CD8-positive, alpha-beta T cell (primary cell): ENCODE measurements at places on chromosomes 1 and 21.
A peak's percentile ranks its signal among the peaks of the same experiment; 100 is the strongest.

GRCh38 chr21:43196826-43197225, 28.0 kb downstream of the CRYAA start:
- peak; percentile 27 for DNase-seq

- DNase-seq, result no peak
Observed at GRCh38 chr1:24917327-24918074, 12.6 kb downstream of the RUNX3 start.

DNA sequence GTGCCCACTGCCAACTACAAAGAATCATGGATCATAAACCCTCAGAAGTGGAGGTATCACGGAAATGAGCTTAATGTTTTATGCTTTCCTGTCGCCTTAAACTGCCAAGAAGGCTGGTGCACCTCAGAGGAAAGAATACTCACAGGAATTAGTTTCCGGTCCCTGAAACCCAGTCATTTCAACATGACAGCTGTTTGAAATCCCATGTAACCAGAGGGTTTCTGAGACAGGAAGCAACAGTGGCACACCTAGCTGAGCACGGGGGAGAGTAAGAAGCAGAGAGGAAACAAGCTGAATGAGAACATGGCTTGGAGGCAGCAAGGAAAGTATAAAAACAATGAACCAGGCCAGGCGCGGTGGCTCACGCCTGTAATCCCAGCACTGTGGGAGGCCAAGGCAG, 3.9 kb downstream of the JAK1 start:
- peak; percentile 47 for DNase-seq

DNA sequence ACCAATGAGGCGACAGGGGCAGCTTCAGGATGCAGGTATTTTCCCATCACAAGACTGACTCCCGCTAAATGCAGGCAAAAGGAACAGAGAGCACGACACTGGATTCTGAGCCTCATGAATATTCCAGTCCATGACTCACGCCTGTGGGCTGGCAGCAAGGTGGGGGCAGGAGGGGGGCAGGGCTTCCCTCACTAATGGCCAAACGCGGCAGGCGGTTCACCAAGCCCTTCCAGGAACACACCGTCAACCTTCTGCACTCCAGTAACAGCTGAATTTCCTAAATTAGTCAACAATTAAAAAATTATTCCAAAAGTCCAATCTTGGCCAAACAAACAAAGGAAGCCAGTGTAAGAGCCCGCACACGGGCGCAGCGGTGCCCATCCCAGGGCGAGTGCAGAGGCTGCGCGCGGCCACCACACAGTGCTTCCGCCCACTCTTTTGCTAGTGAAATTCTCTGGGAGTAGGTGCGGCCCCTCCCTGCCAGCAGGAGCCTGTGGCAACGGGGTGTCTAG, 12.5 kb upstream of the GPR153 start:
- no peak for DNase-seq

DNA sequence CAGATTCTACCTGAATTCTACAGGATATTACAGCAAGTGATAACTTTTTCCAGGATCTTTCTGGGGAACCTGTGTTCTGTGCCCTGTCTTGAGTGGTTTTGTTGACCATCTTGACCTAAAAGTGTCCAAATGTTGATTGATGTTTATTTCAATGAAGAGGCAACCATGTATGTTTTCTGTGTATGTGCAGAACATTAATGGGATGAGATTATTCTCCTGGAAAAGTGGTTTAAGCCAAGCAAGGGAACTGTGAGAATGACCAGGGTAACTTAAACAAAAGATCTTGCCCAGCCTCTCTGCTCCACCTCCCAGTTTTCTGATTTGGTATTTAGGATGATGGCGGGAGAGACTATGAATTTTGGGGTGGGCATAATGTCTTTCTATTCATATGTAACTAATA, 1.0 kb upstream of the SAMD13 start:
- no peak for DNase-seq

GRCh38 chr1:27366113-27366410, 699 bp downstream of the MAP3K6 start:
- peak; percentile 69 for DNase-seq

DNA sequence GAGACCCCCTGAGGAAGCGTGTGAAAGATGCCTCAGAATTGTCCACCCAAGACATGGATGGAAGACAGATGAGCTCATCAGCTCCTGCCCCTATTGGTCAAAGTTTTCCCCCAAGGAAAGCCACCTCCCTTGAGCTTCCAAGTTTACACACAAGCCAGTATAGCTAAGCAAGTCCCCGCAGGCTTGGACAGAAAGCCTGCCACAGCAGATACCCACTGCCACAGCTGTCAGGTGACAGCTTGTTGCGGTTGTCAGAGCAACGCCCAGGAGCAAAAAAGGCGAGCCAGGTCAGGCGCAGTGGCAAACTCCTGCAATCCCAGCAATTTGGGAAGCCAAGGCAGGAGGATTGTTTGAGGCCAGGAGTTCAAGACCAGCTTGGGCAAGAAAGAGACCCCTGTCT, 60.9 kb upstream of the IFNAR2 start:
- no peak for DNase-seq

DNA sequence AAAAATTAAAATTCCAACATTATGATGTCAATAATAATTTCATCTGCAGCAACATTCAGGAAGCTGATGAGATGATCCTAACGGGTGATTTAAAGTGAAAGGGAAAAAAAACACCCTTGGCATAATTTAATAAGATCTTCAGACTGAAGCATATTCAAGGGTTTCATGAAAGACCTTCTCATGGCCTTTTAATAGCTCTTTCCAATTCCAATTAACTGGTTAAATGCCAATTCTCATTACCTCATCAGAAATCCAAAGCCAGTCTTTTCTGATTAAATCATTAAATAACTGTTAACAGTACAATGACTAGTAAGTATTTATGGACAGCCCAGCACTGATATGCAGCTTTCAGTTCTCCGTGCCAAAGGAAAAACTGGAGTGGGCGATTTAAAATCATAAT, 407.5 kb downstream of the SMYD3 start:
- no peak for DNase-seq

GRCh38 chr1:151612501-151613281, 841 bp downstream of the SNX27 start:
- peak; percentile 60 for DNase-seq

GRCh38 chr1:92877081-92877711, 45.4 kb downstream of the RPL5 start:
- DNase-seq, result no peak

DNA sequence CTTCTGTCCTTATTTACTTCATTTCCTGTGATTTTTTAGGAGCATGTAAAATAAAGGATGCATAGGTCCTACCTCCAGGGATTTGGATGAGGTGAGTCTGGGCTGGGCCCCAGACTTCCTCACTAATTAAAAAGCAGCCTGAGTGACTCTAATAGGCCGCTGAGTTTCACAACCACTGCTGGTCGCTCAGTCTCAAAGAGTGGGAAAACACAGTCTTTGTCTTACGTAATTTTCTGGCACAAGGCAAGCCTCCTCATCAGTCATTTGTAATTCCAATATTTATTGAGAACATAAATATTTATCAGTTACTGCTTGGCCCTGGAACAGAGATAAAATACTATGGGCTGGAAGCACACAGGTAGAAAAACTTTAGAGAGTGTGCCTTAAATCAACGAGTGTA, 195.4 kb upstream of the RUNX1 start:
- DNase-seq, result no peak

DNA sequence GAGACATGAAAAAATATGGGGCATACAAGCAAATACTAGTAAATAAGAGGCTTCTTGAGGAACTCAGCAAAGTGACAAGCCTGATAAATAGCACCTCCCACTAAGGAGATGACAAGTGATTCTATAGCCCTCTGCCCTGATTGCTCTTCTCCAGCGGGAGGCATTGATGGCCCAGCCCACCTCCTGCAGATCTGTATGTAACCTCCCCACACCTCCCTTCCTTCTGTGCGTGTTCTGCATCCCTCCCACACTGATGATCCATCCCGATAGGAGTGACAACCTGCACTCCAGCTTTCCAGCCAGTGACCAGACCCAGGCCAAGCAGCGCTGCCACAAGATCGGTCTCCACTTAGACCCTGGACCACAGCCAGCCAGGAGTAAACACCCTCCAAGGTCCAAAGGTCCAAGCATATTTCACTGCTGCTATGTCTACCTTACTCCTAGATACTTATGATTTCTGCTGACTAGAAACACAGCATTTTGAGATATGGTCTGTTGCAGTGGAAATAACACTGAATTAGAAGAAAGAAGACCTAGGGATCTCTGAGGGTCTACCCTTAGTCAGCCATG, 176.1 kb downstream of the BRINP2 start:
- no peak for DNase-seq

- no peak for DNase-seq
Observed at GRCh38 chr1:33973799-33974545, 110.1 kb downstream of the HMGB4 start.

GRCh38 chr1:99590578-99591209, 55.2 kb upstream of the PALMD start:
- DNase-seq, result no peak

GRCh38 chr1:199616947-199617346, 410.6 kb upstream of the NR5A2 start:
- no peak for DNase-seq

DNA sequence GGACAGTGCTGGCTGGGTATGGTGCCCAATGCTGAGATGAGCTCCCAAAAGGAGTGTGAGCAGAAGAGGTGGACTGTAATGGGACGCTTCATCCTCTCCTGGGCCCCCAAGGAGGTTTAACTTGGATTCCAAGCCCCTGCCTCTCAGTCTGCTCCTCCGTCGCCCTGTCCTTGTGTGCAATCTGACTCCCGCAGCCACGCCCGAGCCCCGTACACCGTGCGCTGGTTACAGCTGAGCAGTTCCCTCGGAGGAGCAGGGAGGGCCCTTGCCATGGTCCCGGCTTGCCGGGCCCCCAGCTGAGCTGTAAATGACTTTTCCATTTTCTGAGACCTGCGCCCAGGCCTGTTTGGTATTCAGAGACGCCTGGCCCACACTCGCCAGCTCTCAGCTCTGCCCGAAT, 53.7 kb downstream of the PAX7 start:
- no peak for DNase-seq

DNA sequence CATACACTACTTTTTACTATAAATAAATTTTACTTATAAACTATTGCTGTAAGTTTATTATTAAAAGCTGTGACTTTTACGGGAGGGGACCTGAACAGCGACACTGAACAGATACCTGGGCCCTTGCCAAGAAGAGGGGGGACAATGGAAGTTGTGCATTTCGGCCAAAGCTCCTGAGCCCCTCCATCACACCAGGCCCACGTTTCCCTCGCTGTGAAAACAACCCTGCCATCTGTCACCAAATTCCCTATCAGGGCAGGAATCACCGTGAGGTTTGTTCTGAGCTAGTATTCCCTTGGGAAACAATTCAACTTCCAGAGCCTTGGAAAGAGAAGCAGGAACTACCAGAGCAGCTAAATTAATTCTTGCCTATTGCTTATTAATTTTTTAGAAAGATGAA, 37.0 kb downstream of the VTCN1 start:
- no peak for DNase-seq

DNA sequence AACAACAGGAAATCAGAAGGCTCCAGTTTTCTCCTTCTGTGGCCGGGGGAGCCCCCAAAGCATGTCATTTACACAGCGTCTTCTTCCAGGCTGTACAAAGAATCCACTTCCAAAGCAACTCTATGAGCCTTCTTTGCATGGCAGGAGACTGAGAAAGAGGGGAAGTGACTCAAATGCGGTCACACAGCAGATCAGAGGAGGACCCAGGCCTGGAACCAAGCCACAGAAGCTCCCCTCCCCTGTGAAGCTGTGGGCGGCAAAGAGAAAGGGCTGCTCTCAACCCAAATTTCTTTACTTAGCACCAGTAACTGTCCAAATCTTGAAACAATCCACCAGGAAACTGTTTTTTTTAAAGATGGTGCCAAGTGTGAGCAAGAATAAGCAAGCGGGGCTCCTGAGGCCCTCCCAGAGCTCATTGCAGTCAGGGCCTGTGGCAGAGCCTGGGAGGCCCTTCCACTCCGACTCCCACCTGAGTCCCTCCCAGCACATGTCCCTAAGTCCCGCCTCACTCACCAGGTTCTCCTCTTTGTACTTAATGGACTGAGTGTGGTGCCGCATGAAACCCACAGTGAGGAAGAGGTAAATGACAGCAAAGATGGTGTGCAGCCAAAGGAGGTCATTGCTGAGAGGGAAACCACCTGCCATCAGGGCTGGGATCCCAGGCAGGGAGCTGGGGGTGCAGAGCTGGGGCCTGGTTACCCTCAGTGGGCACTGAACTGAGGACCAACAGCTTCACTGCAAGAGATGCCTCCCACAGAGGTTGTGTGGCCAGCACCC, 15.9 kb downstream of the TMEM63A start:
- peak; percentile 83 for DNase-seq

DNA sequence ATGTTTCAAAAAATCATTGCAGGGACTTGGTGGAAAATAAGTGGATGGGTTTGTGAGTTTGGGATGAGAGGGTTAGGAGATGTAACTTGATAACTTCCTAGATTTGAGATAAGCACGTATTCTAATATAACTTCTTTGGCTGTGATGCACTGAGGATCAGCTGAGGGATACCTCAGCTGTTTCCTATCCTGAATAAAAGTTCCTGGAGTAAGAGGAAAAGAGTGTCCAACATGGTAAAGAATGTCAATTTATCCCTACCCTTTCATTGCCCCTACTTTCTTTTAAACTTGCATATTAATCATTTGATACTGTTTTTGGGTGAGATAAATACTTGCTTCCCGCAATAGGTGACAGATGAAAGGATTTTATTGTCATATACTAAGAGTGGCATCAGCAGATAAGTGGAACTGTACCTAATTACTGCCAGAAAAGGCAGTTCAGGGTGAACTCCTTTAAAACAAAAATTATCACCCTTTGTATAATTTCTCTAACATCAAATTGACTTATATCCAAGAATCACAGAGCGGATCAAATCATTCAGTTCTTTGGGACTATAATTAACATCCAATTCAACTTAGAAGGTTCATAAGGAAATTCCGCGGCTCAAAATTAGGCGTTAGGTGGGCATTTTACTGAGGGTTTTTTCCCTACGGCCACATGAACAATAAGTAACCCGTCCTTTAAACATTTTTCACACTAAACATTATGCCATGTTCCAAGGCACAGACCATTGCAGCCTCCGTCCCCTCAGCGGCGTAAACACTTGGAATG, 1.4 kb upstream of the SUCO start:
- no peak for DNase-seq

DNA sequence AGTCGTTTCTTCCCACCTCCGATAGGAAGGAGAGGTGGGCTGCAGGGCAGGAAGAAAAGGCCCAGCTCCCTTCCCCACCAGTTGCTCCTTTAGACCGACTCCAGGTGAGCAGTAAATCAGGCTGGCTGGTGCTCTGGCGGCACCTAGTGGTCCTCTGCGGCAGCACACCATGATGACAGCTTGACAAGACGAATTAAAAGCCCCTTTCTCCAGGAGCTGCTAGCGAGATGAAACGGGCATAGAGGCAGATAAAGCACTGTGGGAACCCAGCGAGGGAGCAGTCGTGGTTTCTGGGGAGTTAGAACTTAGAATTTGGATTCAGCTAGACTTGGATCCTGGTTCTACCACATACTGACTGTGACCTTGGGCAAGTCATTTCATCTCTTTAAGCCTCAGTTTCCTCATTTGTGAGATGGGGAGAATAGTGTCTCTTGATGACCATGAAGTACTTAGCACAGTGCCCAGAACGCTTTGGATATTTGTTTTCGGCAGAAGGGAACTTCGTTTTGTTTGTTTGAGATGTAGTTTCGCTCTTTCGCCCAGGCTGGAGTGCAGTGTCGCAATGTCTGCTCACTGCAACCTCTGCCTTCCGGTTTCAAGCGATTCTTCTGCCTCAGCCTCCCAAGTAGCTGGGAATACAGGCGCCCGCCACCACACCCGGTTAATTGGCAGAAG, 21.8 kb upstream of the COL9A2 start:
- peak; percentile 80 for DNase-seq

- DNase-seq, result no peak
Observed at GRCh38 chr1:29343908-29344307, 107.6 kb downstream of the PTPRU start.
